CD4-positive, alpha-beta T cell treated with Interferon alpha-2 for 1 hour (primary cell): ENCODE measurements at places on chromosomes 1 and 21.
A peak's percentile ranks its signal among the peaks of the same experiment; 100 is the strongest.

DNA sequence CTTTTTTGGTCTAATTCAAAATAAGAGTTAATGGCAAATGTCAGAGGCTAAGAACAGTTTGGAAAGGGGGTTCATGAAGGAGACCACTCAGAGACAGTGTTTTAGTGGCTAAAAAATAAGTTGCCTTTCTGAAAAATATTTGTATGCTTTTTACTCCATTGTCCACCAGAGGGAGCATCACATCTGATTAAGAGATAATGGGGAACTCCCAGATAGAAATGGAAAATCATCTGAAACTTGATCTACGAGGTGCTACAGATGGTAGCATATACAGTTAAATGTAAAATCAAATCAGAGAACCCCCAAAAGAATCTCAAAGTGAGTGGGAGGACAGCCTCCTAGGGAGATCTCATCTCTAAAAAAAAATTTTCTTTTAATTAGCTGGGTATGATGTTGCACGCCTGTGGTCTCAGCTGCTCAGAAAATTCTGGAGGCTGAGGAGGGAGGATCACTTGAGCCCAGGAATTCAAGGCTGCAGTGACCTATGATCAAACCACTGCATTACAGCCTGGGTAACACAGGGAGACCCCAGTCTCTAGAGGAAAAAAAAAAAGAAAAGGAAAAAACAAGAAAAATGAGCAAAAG is 9.7 kb downstream of the SMYD3 start:
- peak; percentile 78 for DNase-seq

DNA sequence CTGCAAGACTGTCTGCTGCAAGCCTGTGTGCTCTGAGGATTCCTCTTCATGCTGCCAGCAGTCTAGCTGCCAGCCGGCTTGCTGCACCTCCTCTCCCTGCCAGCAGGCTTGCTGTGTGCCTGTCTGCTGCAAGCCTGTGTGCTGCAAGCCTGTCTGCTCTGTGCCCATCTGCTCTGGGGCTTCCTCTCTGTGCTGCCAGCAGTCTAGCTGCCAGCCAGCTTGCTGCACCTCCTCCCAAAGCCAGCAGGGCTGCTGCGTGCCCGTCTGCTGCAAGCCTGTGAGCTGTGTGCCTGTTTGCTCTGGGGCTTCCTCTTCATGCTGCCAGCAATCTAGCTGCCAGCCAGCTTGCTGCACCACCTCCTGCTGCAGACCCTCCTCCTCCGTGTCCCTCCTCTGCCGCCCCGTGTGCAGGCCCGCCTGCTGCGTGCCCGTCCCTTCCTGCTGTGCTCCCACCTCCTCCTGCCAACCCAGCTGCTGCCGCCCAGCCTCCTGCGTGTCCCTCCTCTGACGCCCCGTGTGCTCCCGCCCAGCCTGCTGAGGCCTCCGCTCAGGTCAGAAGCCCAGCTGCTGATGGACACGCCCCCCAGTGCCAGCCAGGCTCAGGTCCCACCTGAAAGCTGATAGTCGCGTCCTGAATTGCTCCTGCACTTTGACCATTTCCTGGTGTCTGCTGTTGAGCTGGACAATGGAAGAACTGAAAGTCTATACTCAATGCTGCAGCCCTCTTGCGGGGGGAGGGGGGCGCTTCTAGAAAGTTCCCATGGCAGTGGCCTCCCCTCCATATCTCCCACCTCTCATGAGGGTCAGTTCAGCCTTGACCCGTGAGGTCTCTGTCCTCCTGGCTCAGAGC is 1.2 kb downstream of the KRTAP10-4 start:
- DNase-seq, result no peak

GRCh38 chr1:229843627-229844238 is 217.7 kb downstream of the URB2 start:
- no peak for DNase-seq

- no peak for DNase-seq
Observed at GRCh38 chr1:108972951-108973350, 9.7 kb upstream of the CLCC1 start.

DNA sequence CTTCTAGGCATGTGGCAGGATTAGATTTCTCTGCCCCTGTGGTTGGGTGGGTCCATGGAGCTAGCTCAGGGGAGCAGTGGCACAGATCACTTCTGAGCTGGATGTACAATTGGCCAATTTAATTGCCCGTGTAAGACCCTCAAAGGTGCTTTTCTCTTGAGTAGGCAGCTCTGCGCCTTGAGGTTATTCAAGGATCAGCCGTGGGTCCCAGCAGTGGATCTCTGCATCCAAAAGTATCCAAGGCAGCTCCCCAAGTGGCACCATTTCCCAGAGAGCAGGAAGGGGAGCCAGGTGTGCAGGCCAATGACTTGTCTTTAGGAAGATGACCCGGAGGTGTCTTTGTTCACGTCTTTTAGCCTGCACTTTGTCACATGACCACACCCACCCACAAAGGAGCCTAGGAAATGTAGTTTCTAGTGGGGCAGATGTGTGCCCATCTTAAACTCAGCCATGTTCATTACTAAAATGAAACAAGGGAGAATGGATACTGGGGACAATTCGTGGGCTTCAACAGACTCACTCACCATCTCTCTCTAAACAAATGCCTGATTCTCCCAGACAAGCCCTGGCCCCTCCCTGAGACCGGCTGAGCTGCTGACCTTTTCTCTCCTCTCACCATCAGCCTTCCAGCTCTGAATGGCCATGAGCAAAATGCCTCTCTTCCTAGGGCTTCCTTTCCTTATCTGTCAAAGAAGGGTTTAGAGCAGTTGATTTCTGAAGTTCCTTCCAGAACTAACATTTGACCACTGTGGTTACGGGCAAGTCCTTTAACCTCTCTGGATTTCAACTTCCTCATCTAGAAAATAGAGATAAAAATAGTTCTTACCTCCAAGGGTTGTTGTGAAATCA is 41.4 kb upstream of the TENT5C start:
- DNase-seq, result no peak

DNA sequence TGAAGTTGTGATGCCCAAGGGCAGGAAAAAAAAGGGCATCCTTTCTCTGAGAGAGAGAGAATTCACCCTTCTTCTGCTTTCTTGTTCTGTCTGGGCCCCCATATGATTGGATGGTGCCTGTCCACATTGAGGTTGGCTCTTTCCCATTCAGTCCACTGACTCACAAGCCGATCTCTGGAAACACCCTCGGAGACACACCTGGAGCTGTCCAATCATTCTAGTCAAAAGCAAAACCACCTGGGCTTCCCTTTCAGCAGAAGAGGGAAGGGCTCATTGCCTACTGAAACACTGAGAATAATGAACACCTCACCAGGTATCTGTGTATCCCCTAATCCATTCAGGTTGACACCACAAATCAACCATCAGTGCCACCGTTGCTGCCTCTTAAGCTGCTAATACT is 103.7 kb upstream of the GNG12 start:
- DNase-seq, result no peak

DNA sequence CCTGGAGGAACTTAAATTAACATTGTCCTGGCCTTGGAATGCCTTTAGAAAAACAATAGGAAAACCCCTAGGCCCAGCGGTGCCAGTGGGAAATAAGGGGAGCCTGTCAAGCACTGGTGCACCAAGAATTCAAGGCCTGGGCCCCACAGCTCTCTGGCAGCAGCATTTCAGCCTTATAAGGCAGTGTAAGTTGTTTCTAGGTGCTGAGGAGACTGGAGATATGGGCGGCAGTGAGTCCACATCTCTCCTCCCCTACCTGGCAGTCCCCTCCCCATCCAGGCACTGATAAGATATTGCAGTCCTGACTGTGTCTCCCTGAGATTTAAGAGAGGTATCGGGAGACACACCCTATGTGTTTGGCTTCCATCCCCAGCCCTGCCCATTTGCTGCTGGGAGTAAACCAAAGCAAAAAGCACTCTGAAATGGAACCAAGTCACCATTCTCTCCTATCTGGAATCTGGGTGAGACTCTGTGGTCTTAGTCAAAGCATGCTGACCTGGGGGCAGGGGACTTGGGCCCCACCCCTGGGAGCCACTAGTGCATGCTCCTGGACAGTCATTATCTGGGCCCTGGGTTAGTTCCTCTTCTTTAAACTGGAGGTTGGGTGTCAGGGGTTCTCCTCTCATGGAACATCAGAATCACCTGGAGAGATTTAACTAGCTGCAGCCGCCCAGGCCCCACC is 30.5 kb downstream of the DEGS1 start:
- no peak for DNase-seq

GRCh38 chr1:14495996-14496395 is 102.5 kb upstream of the KAZN start:
- DNase-seq, result no peak

DNA sequence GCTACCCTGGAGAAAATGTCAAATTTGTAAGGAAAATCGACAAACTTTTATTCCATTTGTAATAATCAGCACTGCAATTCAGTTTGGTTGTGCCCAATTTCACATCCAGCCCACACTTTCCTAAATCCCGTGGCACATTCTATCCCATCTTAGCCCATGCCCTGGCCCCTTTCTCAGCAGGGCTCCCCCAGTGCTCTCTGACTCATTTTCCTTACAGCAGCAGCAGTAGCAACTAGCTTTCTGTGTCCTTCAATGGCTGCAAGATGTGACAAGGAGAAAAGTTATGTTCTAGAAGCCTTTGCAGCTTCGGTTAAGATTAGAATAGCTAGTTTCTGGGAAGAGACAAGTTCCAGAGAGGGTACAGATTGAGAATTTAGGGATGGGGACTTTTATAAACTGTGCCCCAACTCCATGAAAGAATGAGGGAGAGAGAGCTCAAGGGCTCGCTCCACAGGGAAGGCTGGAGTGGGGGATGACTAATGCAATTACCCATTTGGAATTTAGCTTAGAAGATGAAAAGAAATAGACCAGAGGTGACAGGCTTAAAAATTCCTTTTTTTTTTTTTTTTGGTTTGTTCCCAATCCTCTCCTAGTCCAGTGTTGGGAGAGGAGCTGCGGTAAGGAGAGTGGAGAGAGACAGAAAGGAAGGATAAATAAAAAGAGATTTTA is 47.0 kb upstream of the POU2F1 start:
- DNase-seq, result no peak
